Stimulated activated memory B cell treated with anti-CD40 and anti-IgM and Interleukin-4, amounts not matched to agents 10 μg/mL and 1 μg/mL and 100 μg/mL, for 72 hours (primary cell): ENCODE measurements at places on chromosomes 7 and 10.

GRCh38 chr10:28788762-28789161, 111.4 kb downstream of the BAMBI start:
- no peak for ATAC-seq

DNA sequence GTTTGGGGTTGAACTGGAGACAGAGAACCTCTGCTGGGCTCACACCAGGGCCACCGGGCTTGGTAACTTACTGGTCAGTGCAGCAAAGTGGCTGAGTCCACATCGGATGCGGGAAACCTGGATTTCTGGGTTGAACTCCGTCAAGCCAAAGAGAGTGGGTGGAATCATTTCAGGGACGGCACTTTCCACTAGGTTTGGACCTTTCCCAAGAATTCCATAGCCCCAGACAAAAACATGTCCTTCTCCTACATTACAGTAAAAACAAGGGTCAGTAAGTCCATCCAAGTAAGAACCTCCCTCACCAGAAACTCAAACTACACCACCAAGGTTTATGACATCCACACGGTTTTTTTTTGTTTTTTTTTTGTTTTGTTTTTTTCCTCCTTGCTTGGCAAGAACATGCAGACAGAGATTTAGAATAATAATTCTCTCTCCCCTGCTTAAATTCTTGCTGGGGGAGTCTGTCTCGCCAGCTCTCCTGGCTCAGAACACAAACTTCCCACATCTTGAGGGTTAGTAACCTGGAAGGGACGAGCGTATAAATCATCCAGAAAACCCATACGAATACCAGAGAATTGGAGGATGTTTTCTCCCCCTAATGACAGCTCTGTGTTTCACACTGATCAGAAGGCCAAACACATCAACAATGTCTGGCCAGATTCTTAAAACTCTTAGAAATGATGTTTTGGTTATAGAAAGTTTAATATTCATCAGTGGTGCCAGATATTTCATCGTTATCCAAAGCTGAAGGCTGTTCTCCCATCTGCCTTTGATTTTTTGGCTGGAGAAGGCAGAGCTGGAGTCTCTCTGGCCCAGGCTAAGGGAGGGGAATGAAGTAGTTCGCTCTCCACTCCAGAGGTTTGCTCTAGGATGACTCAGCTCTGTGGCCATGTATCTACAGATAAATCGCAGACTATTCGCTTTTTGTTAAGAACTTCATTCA, 17.5 kb downstream of the RCC1L start:
- ATAC-seq, result no peak

- ATAC-seq, result no peak
These were observed 396 bp downstream of the GRM8 start for GRCh38 chr7:127252377-127252713.

DNA sequence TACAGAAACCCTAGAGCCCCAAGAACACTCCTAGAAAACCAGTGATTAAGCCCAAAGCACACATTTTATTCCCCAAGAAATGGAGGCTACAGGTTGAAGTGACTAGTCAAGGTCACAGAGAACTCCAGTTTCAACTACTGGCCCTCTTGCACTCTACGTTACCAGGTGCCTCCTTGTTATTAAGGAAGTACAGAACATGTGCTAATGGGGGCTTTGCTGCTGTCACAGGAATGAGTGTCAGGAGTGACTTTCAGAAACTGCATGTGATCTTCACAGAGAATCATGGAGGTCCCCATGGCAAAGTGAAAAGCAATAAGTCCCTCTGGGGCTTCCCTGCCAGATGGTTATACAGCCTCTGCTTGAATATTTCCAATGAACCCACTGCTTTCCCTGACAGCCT, 19.3 kb downstream of the JAZF1 start:
- ATAC-seq, result no peak

DNA sequence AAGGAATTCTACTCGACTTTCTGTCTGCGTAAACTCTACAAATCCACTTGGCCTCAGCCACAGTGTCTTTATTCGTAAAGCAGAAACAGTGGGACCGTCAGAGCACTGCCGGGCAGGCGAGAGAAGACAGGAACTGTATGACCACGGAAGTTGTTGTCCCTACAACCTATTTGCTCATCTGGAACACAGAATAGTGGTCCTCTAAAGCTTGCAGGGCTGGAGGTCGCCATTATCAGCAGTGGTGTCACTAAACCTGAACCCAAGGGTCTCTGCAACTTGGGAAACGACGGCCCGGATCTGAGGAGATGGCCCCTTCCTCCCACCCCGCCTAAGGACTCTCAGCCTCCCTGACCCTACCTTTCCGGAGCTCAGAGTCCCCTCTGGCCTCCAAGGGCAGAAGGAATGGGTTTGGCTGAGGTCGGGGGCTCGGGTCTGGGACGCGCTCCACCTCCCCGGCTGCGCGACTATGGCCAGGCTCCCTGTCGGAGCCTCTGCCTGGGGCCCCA, 442 bp downstream of the STYXL1 start:
- ATAC-seq, result peak; percentile 10

DNA sequence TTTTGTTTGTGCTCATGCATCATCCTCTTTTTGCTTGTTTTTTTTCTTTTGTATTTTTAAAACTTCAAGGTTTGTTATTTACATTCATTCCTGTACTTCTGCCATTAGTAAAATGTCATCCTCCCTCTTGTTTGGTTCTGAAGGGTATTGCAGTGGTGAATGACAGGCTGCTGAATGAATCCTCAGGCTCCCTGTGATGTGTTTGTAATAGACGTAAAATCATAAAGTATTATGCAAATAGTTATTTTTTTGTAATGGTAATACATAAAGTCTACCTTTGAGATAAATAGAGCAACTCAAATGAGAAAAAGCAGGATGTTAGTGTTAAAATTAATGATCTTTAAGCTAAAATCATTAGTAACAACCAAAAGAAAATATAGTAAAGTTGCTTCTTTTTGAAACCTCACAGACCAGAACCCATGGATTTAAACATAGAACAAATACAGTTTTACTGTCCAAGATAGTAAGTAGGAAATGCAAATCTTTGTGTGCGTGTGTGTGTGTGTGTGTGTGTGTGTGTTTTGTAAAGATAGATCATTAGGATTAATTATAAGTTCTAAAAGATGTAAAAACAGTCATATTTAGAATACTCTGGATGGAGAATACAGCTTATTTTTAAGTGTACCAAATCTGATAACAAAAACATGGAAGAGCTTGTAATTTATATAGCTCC, 4.5 kb downstream of the GLCCI1 start:
- ATAC-seq, result no peak

- no peak for ATAC-seq
These were observed 17.1 kb downstream of the TRIM24 start for GRCh38 chr7:138477081-138477578.

DNA sequence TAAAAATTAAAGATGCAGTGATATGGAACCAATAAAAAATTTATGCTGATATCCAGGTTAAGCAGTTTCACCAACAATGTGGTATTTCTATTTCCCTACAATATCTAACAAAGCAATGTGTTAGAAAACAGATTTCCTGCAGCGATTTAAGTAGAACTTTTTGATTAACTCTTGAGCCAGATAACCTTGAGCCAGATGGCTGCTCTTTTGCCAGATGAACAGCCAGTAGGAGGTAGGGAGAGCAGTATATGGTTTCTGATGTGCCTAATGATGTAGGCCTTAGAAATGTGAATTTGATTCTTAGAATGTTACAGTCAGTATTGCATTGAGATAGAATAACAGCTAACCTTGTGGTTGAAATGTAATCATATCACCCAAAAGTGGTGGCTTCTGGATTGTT, 31.1 kb downstream of the STAMBPL1 start:
- ATAC-seq, result no peak

DNA sequence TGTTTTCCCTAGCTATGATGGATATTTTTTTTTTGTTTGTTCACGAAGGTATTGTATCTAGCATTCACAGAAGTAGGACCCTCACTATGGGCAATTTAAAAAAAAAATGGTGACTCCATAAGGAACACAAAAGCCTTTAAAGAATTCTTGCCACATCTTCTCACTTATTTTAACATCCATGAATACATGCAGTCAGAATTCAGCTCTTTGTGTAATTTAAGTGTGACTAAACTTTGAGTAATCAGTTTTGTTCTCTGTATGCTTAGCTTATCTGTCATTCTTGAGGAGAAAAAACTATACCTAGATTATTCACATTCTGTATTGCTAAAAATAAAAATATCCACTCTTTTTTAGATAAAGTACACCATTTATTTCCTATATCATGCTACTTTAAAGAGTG, 313.2 kb upstream of the KCND2 start:
- no peak for ATAC-seq

DNA sequence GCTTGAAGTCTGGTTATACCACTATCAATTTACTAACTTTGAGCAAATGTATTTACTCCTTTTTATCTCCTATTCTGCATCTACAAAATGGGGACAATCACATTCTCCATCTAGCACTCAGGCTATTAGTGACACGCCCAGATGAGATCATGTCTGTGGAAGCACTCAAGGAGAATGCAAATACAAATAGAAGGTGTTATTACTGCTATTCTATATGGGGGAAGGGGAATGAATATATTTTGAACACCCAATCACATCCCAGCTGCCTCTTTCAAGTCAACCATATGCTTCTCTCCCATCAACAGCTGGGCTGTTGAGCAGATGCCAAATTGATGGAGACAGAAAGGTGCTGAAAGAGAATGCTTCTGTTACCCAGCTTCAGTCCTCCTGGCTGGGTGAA, 23.5 kb downstream of the SGMS1 start:
- no peak for ATAC-seq

- no peak for ATAC-seq
These were observed 3.4 kb downstream of the SDHAF3 start for GRCh38 chr7:97120713-97121457.

DNA sequence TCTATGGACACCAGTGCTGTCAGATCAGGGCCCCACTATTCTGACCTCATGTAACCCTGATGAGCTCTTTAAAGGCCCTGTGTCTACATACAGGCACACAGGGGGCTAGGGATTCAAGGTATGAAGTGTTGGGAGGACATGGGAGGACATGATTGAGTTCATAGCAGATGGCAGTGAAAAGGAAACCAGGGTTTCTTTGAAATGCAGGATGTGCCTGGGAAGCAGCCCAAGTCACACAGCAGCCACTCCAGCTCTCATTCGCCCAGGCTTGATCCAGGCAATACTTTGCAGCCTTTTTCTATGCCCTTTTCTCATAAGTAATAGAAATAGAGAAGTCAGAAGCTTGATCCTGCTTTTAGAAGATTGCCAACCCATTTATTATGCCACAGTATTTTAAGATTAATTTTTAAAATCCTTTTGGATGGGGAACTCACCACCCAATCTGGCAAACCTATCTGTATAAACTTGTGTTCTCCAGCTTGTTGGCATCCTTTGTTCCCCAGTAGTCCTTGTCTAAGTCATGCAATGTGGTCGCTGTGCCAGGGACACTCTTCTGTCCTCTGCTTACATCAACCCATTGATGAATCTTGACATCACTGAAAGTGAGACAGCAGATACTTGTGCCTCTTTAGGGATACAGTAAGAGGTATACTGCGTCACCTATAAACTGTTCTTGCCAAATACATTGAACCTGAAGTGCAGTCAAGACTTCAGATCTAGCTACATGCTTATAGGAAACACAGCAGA, 95.0 kb downstream of the TAF3 start:
- ATAC-seq, result no peak

DNA sequence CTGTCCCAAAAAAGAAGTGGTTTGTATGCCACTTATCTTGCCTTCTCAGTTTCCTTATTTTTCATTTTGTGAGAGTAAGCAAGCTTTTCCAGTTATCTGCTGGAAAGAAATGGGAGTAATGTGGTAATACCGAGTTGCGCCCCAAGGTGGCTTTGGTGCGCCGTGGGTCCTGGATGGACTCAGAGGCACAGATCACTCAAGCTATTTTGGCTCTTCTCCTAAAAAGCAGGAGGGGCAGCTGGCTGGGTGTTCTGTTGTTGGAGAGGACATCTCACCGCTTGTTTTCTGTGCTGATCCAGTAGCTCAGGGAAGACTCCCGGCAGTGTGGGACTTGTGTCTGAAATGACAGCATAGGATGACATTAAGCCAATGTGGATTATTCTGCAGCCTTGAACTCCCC, 16.4 kb downstream of the PRKRIP1 start:
- no peak for ATAC-seq

DNA sequence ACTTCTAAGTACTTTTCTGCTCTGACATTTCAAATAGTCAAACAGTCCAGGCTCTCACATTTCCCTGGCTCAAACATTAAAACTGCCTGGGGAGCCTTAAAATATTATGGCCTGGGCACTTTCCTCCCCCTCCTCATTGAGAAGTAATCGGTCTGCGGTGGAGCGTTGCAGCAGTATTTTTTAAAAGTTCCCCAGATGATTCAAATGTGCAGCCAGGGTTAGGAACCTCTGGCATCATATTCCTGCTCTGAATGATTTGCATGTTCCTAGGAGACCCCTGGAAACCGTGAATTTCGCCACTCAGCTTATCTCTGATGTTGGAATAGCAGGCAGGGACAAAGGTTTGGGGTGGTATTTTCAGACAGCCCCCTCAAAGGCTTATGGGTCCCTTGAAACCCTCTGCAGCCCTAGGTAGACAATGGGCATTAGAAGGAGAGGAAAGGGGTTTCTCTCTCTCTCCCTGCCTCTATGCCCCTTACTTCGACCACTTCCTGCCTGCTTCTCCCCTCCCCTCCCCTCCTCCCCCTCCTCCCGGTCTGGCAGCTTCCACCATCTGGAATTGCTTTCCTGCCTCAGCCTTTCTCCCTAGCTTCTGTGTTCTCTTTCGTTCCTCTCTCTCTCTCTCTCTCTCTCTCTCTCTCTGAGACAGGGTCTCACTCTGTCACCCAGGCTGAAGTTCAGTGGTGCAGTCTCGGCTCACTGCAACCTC, 622.2 kb downstream of the GALNT17 start:
- no peak for ATAC-seq

- ATAC-seq, result no peak
These were observed 33.9 kb upstream of the GPR37 start for GRCh38 chr7:124799448-124799847.

- no peak for ATAC-seq
These were observed 649.1 kb downstream of the TNS3 start for GRCh38 chr7:46932676-46933424.

GRCh38 chr10:118873091-118873737, 118.4 kb upstream of the CACUL1 start:
- no peak for ATAC-seq

DNA sequence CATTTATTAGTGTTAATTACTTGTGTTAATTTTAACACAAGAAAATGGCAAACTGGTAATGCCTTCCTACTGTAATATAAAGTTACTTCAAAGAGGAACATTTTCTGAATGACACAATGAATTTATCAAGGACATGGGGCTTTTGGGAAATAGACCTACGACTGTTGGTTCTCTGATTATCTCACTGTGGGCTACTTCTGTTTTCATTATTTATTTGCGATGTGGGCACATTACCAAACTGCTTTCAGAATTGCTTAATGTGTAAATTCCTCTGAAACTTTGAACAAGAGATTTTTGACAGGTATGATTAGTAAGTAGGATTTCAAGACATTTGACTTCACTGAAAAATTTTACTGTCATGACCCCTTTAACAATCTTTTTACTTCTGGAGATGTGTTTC, 535.6 kb downstream of the CNTNAP2 start:
- ATAC-seq, result no peak

DNA sequence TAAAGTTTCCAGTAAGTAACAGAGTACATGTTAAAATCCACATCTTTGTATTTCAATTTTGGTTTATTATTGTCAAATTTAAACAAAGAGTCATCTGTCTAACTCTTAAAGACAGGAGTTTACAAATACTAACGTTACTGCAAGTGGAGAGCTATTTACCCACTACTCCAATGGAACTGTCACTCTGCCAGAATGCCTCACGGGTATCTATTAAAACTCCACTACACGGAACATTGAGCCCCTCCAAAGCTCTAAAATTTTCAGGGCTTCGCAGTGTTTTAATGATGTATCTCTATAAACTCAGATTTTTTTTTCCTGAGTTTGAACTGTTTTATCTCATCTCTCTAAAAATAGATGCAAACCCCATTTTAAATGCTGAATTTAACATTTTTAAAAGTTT, 388.7 kb upstream of the SEMA3A start:
- ATAC-seq, result no peak
